Naive thymus-derived CD4-positive, alpha-beta T cell (primary cell): ENCODE measurements at places on chromosomes 2 and 18. TPM values are rescaled to one million over a fixed set of nuclear protein-coding genes. Genes with fewer than 3 reads are reported as not detected.

DNA sequence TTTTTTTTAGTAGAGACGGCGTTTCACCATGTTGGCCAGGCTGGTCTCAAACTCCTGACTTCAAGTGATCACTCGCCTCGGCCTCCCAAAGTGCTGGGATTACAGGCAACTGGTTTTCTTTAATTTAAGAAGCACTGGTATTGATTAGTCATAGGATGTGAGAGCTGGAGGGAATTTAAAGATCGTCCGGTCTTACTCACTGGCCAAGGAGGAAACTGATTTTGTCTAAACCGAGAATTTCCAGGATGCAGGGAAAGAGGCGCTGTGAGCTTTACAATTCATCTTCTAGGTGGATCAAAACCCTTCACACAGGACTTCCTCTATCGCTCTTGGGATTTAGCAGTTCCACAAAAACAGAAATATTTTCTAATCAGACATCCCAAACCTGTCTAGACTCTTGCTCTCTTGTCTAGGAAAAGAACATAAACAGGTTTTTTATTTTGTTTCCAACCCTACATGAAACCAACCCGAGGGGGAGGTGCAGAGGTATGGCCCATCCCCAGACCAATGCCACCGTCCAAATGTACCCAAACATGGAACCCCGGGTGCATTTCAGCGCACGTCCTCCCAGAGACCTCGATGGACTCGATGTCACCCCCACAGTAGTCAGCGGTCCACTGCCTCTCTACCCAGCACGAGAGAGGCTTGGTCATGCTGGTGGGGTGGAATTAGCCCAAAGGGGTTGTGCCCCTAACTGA lies 12.5 kb upstream of the TUBB6 start:
- DNase-seq: no peak

GRCh38 chr18:56379256-56379655 lies 259.1 kb downstream of the TXNL1 start:
- DNase-seq: no peak

GRCh38 chr2:10325278-10326145 lies 22.8 kb downstream of the HPCAL1 start:
- DNase-seq: no peak

DNA sequence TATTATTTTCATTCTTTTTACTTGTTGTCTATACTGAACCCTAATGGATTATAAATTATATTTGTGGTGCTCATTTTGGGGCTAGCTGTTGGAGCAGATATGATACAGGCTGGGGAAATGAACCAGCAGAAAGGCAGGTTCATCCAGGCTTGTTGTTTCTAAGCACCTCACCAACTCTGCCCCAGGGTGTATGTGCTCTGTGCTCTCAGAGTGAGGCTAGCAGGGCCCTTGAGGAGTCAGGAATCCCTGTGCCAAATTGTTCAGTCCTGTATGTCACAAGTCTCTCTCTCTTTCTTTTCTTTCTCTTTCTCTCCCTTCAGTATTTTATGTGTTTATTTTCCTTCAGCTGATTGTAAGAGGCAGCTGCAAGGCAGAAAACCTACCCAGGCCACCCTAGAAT lies 181.1 kb upstream of the DPP10 start:
- DNase-seq: no peak

ATP6V1C2 gene
- not detected for total RNA-seq
